Activated T-helper 1 cell treated with anti-CD3 and anti-CD28 coated beads, Interleukin-12 subunit alpha, Interleukin-12 subunit beta, Interleukin-2, Interleukin-4 antibody, amounts not matched to agents 30 ng/mL and 10 ng/mL and 1 ng/mL, durations not matched to agents 14 hours and 24 hours and 36 hours (primary cell): ENCODE measurements at places on chromosomes 4 and X.

DNA sequence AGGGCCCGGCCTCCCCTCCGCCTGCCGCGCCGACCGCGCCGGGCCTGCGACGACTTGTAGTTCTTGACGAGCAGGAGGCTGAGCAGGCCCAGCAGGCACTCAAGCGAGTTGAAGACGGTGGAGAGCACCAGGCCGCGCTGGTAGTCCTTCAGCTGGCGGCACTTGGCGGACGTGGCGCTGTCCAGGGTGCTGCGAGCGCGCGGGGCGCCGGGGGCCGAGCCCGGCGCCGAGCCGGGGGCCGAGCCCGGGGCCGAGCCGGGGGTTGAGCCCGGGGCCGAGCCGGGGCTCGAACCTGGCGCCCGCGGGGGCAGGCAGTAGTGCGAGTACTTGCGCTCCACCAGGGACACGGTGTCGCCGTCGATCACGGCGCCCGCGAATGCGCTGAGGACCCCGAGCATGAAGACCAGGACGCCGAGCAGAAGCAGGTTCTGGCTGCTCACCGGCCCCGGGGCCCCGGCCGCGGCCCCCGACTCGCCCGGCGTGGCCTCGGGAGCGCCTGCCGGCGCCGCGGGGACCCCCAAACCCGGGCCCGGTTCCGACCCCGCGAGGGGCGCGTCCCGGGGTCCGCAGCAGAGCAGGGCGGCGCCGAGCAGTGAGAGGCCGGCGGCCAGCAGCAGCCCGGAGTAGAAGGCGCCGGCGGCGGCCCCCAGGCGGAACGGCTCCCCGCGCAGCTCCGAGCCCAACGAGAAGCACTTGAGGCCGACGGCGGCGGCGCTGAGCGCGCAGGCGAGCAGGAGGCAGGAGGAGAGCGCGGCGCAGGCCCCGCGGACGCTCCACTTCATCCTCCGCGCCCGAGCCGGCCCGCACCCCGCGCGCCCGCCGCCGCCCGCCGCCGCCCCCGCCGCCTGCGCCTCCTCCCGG, 584 bp downstream of the TMEM271 start:
- no peak for DNase-seq

DNA sequence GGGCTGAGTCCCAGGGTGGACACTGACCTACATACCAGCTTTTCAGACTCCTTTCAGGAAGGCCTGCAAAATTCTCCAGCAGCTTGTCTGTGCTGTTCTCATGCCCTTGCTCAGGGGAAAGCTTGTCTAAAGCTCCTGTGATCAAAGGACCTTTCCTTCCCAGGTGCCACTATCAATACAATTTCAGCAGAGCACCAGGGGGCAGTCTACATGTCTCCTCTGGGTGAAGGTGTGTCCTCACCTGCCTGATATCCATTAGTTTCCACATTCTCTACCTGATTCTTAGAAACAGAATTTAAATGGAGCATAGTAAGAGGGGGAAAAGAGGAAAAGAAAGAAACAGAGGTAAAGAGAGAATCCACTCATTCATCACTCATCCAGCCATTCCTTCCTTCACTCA, 114.2 kb downstream of the PPARGC1A start:
- DNase-seq, result no peak

GRCh38 chrX:47145395-47146120, 537 bp downstream of the RBM10 start:
- DNase-seq, result no peak

GRCh38 chr4:150533673-150534072, 48.3 kb upstream of the MAB21L2 start:
- DNase-seq, result no peak

- no peak for DNase-seq
Measured at GRCh38 chr4:118817178-118817930, 18.6 kb downstream of the SEC24D start.

DNA sequence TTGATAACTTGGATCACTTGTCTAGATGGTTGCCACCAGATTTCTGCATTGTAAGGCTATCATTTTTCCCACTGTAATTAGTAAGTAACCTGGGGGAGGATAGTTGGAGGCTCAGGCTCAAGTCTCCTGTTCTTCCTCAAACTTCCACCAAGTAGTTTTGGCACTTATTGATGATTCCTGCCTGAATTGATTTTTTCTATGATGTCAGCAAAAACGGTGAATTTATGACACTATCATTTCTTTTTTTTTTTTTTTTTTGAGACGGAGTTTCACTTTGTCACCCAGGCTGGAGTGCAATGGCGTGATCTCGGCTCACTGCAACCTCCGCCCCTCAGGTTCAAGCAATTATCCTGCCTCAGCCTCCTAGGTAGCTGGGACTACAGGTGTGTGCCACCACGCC, 12.4 kb downstream of the TMSB4X start:
- DNase-seq, result no peak

GRCh38 chrX:1486177-1486576, 33.5 kb upstream of the ASMTL start:
- DNase-seq, result no peak

DNA sequence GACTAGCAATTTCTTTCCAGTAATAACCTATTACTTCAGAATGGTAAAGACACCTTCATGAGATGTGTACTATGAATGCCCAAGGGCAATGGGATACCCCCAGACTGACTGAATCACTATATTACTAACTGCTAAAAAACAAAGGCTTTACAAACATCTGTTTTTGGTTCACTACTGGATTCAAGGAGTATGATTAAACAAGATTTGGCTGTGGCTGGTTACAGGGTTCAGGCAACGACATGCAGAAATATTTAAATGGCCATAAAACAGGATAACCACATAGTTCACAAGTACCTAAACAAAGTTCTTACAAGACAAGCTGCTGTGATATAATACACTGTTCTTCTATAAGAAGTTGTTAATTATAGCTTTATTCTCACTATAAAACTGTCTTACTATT, 128.2 kb downstream of the FRYL start:
- DNase-seq, result no peak

- DNase-seq, result no peak
Measured at GRCh38 chr4:96473246-96473645, 633.4 kb downstream of the PDHA2 start.

DNA sequence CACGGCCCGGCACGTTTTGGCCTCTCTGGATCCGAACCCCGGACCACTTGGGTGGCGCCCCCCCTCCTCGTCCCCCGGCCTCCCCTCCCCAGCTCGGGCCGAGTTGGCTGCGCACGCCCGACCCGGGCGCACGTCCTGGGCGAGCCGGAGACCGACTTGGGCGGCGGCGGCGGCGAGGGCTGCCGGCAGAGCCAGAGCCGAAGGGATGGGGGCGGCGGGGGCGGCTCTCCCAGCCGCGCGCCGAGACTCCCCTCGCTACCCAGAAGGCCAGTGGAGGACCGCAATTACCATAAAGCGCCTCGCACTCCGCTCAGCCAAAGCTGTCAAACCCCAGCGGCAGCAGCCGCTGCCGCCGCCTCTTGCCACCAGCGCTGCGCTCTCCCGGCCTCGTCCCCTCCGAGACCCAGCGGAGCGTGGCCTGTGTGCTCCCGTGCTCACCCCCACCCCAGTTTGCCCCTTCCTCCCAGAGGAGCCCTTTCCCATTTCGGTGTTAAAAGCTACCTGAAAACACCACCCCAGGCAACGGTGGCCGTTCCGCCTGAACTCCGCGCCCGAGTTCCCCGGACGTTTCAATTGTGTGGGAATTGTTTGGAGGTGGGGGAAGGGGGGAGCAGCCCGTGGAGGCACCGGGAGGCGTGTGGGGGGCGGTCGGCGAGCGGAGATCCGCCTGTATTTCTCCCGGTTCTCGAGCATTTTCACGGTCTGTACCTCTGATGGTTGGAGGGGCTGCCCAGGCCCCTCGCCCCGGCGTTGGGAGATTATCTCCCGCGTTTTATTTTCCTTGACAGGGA, 701 bp upstream of the BCOR start:
- DNase-seq, result peak; percentile 53

DNA sequence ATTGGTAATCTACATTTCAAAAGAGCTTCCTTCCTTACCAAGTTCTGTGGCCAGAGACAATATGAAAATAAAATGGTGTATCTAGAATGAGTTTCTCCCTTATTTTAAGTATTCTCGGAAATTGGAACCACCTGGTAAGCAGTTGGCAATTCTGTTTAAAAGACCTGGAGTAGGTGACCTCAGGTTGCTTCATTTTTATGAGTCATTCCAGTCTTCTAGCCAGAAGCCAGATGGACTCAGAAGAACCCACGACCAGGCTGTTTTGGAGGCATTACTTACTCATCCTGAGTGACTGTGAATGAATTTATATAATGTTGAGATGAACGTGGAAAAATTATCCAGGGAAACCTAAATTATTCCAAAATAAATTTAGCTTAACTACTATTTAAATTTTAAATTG, 9.1 kb downstream of the BMPR1B start:
- no peak for DNase-seq

DNA sequence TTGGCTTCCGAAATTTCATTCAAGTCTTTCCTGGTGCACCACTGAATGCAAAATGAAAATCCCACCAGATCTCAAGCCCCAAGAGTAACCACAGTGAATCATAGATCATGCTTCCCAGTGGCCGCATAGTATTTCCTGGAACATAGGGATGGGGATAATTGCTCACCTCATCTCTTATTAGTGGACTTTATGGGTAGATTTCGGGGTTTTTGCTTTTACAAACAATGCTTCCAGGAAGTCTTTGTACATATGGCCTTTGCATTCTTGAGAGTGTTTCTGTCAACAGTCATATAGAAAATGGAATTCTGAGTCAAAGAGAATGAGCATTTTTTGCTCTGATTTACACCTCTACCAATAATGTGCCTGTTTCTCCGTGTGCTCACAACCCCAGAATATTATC, 53.4 kb downstream of the PPEF2 start:
- no peak for DNase-seq

DNA sequence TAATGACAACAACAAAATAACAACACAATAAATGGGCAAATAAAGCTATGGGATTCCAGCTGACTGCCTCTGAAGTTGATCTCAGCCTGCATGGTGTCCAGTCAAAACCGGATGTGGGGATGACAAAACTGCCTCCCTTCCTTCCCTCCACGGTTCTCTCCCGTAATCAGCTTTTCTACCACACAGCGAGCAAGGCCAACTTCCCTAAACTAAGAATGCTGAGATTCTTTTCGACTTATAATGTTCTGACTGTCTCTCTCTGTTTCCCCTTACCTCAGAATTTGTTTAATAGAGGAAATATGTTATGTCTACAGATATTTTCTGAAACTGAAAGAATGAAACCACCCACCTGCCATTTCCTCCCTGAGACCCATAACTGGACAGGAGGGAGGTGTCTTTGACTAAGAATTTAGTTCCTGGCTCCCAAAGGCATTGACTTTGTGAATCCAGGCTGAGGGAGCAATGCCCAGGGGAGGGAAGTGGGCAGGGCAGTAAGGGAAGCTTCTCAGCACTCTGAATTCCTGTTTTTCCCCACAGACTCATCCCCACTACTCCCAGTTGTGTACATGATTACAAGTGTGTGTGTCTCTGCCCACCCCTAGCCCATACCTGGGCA, 1.0 kb upstream of the TLR1 start:
- DNase-seq, result no peak

GRCh38 chr4:108560616-108561015, 59.8 kb upstream of the RPL34 start:
- DNase-seq, result no peak

DNA sequence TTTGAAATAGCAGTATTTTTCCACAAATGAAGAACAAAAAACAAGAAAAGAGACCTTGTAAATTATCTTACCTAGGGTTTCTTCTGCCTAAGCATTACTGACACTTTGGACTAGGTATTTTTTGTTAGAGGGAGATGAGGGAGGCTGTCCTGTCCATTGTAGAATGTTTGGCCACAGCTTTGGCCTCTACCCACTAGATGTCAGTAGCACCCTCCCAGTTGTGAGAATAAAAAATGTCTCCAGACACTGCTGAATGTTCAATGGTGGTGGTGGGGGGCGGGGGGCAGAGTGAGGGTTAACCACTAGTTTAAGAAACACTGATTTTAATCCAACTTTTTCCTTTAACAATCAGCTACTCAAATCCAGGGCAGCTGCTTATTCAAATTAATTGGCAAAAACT, 25.8 kb downstream of the OTUD4 start:
- no peak for DNase-seq

- no peak for DNase-seq
Measured at GRCh38 chr4:184732126-184732525, 1.8 kb downstream of the CENPU start.

DNA sequence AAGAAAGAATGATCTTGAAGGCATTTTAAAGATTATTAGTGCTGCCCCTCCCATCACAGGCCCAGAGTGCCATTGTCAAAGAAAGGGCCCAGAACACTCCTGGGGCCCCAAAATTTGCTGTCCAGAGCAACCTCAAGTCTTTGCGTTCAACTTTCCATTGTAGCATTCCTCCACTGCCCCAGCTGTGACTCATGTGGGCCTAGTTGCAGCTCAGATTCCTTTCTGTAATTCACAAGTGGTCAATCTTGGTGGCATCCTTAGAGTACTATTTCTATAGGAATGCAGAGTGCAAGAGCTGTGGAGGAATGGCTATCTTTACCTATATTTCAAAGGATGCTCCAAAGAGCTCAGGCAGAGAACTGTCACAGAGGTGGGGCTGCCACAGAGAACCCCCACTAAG, 1500.8 kb upstream of the IGFBP7 start:
- DNase-seq, result no peak

DNA sequence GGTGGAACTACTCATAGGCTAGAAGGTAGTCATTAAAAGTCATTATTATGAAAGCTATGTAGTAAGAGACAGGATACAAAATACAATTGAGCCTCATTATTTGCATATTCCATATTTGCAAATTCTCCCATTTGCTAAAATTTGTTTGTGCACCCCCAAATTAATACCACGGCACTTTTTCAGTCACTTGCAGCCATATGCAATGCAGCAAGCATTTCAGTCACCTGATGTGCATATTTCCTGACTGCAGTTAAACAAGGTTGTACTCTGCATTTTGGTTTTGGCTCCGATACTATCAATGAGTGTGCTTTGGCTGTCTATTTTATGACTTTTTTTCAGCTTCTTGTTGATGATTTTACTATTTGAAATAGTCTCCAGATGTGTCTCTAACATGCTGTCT, 62.9 kb downstream of the ZNF330 start:
- DNase-seq, result no peak

DNA sequence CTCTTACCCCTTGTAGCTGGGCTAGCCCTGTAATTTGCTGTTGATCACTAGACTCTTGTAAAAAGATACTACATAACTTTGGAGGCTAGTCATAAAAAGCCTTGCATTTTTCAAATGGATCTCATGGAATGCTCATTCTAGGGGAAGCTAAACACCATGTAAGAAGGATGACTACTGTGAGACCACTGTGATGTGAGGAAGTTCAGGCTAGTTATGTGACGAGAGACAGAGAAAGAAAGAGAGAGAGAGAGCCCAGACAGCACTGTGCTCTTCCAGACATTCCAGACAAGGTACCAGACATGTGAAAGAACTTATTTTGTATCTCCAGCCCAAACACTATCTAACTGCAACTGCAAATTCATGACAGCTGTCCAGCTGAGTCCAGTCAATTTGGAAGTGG, 404.6 kb upstream of the PITX2 start:
- no peak for DNase-seq
